Astrocyte (in vitro differentiated cells and primary cell): ENCODE measurements at places on chromosomes 7 and 10. TPM values are rescaled to one million over a fixed set of nuclear protein-coding genes. Genes with fewer than 3 reads are reported as not detected.

- no peak overlapping the region for H3K27ac ChIP-seq
- no peak overlapping the region for H3K4me3 ChIP-seq
- H3K36me3 ChIP-seq: no peaks in the 10 kb centered on the region
- no peak for DNase-seq
- no peaks in the 10 kb centered on the region for H3K4me1 ChIP-seq
Measured at GRCh38 chr7:123598657-123599056, 3.0 kb upstream of the ASB15 start.

DNA sequence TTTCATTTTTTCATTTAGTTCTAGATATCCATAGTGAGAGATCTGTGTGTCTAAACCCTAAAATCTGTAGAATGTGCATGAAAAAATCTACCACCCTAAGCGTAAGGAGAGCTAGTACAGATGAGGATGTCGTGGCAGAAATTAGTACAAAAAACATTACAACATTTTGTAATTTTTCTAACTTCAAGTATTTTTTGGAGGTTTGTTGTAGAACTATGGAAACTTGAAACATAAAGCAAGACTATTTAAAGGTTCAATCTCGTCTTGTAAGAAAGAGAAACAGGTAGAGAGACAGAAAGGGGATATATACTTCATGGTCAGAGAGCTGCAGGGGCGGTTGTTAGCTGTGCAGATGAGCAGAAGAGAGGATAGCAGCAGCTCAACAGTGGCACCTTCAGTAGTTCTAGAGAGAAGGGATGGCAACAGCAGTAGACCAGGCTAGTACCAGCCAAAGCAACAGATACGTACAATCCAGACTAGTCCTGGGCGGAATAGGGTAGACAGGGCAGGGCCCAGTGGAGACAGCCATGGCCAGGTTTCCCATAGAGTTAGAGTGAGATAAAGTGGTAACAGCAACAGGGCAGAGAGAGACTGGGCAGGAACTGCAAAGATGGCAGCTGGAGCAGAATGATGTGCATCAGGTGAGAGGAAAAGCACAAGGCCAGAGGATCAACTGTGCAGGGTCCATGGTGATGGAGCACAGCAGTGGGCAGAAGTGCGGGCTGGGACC lies 145.2 kb downstream of the FRMD4A start:
- peak; percentile 96 for DNase-seq
- H3K4me1 ChIP-seq: peaks cover 4% of the 10 kb centered on the region
- H3K27ac ChIP-seq: peak overlapping the region; percentile 96
- peaks cover 6% of the 10 kb centered on the region for H3K27me3 ChIP-seq
- no peaks in the 10 kb centered on the region for H3K36me3 ChIP-seq

PAPOLB gene
- total RNA-seq: not detected in 2 replicates

BBS9 gene
- 25.1 and 25.3 TPM in 2 replicates for total RNA-seq

STMP1 gene
- total RNA-seq: 28.1 and 29.7 TPM in 2 replicates

MEOX2 gene
- not detected in 2 replicates for total RNA-seq
